T-helper 17 cell (primary cell): ENCODE measurements at places on chromosomes 1 and 21.

DNA sequence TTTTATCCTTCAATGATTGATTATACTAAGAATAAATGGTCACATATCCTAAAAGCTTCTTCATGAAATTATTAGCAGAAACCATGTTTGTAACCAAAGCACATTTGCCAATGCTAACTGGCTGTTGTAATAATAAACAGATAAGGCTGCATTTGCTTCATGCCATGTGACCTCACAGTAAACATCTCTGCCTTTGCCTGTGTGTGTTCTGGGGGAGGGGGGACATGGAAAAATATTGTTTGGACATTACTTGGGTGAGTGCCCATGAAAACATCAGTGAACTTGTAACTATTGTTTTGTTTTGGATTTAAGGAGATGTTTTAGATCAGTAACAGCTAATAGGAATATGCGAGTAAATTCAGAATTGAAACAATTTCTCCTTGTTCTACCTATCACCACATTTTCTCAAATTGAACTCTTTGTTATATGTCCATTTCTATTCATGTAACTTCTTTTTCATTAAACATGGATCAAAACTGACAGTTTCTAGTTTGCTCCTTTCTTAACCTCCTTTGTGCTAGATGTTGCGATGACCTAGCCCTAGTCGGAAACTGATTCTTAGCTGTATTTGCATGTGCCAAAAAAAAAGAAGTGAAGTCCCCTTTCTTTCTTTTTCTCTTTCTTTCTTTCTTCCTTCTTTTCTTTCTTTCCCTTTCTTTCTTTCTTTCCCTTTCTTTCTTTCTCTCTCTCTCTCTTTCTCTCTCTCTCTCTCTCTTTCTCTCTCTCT is 45.1 kb downstream of the MAP3K7CL start:
- DNase-seq, result no peak

DNA sequence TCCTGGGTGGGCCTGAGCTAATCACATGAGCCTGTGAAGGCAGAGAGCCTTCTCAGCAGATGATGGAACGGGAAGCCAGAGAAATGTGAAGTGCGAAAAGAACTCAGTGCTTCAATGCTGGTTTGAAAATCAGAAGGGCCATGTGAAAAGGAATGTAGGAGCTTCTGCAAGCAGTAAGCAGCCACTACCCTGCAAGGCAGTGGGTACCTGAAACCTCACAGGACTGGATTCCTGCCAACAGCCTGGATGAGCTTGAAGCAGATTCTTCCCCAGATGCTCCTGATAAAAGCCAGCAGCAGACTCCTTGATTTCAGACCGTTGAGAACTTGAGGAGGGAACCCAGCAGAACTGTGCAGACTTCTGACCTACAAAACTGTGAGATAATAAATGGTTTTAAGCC is 158.6 kb downstream of the SYT2 start:
- no peak for DNase-seq

GRCh38 chr1:98054786-98055185 is 134.0 kb upstream of the DPYD start:
- no peak for DNase-seq

- DNase-seq, result no peak
These were observed 85.3 kb upstream of the SERBP1 start for GRCh38 chr1:67515324-67516080.

GRCh38 chr1:235093013-235093695 is 35.5 kb downstream of the TOMM20 start:
- DNase-seq, result no peak
